ENCODE measurements at places on chromosomes 4 and X.

DNA sequence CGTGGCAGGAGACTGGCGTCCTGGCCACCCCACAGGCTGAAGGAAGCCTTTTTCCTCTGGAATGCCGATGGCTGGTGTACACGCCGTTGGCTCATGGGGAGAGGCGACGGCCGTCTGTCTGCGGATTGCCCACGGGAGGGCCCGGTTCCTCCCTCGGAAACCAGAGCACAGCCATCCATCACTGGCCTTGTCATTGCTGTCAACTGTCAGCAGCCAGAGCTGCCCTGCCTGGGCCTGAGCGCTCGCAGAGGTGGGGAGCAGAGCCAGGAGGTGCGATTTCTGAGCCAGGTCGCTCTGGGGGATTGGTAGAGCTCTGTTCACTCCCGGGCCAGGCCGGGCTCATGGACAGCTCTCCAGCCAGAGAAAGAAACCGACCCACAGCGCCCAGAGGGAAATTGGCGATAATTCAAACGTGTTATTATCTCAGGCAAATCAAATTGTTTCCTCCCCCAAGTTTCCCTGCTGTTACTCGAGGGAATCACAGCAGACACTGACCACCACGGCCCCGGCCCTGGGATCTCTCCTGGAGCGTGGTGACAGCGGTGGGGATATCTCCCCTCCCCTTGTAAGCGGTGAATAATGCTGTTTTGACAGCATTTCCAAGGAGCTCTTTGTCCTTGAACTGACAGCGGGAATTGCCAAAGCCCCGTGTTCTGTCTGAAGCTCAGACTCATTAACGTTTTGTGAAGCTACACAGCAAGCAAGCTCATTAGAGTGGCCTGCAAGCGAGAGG, 220.9 kb upstream of the PSAPL1 start:
- DNase-seq: no peak

DNA sequence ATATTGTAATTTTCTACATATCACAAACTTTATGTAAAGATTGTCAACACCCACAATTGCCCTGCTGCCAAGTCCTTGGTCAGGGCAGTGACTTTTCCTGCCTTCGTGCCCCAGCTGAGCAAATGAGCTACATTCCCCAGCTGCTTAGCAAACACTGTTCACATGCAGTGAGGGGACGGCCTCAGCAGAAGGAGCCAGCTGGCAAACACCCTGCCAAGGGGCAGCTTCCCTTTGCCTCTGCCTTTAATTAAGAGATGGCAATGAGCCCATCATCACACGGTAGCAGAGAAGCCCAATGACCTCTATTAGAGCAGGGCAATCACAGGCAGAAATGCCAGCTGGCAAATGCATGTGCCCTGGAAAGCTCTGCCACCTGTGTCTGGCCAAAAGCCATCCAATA, 253.4 kb downstream of the EPHA5 start:
- no peak for DNase-seq

DNA sequence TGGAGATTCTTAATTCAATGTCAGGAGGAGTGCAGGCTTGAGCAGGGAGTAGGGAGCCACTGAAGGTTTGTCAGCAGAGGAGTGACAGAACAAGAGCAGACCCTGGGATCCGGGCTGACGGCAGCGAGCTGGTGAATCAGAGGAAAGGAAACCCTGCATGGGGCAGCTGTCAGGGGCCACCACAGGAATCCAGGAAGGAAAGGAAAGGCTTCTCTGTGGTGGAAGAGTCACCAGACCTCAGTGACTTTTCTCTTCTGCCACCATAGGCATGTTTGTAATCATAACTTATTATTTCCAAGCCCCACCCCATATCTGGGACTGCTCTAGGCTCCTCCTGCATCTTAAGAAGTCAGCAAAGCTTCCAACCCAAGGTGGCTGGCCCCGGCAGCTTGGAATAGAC, 150.9 kb downstream of the BCOR start:
- DNase-seq: no peak

- DNase-seq: no peak
Measured at GRCh38 chr4:158384414-158384813, 137.3 kb upstream of the RXFP1 start.

GRCh38 chrX:46961574-46962283, 49.5 kb downstream of the JADE3 start:
- no peak for DNase-seq

- no peak for DNase-seq
Measured at GRCh38 chrX:39162322-39162735, 361.1 kb downstream of the MID1IP1 start.

DNA sequence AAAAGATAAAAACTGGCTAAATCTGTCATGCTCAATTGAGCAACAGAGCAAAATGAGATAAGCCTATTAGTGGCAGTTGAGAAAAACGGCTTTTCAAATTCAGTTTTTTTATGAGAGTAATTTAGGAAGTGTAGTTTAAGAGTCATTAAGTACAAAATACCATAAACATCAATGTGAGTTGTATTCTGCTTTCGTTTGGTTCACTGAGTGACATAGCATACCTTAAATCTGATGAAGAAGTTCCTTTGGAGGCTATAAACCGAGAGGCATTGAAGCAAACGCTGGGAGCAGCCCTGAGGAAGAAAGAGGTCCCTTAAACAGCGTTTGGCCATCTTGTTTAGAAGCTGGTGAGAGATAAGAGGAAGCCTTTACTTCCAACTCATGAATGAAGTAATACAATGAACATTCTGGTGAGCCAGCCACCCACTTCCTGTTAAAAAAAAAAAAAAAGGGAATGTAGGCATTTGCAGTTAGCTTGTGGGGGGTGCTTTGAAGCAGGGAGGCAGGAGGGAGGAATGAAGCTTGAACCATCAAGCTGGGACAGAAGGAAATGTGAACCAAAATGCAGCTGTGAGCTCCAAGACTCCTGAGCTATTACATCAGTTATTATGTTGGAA, 132.3 kb downstream of the ZNF330 start:
- DNase-seq: no peak

GRCh38 chr4:6672131-6672530, 21.5 kb upstream of the S100P start:
- no peak for DNase-seq

DNA sequence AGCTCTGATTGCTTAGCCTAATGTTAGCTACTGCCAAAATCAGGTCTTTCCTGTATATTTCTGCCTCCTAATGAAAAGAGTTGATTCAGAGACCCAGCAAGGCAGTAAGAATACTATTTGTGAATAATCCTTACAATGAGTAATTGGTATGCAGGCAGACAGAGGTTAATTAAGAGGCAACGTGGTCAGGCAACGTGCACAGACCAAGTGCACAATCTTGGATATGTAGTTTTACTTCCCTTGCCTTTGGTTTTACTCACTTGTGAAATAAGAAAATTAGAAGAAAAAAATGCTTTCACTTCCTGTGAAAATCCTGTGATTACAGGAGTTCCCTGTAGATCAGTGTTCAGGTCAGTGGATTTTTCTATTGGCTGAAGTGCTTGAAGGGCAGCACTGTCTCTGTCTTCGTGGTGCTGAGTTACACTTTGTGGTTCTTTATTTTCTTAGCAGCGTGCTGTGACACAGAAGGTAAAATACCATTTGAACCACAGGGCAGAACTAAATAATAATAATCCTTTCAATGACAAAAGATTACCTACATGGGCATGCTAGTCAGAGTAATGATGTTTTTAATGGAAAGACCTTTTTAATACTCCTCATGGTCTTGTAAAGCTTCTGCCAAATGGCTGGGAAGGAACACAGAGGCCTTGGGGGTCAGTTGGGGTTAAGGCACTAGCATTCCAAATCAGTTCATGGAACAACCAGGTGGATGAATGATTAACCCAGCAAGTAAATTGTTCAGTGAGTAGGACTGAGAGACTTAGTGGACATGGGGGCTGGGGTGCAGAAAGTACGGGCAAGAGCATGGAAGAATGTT, 430.9 kb downstream of the MAPK10 start:
- no peak for DNase-seq

GRCh38 chrX:15376956-15377355, 7.3 kb downstream of the VEGFD start:
- no peak for DNase-seq

- DNase-seq: no peak
Measured at GRCh38 chr4:96293806-96294205, 453.9 kb downstream of the PDHA2 start.

DNA sequence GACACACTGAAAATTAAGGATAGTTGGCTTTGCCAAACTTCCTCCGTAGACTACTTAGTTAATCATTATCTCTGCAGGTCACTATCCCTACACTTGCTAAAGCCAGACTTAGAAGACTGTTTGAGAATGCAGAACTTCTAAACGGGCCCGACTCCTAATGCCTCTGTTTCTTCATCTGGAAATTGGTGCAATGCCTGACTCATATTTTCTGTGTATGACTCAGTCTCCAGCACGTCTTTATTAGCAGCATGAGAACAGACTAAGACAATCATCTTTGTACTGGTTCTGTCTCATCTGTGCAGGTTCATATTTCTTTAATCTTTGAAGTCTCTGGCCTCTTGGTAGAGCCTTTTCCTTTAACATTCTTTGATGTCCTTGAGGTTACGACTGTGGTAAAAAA, 411.9 kb upstream of the ACTRT1 start:
- DNase-seq: no peak

- DNase-seq: no peak
Measured at GRCh38 chr4:36006226-36006625, 238.1 kb downstream of the ARAP2 start.

DNA sequence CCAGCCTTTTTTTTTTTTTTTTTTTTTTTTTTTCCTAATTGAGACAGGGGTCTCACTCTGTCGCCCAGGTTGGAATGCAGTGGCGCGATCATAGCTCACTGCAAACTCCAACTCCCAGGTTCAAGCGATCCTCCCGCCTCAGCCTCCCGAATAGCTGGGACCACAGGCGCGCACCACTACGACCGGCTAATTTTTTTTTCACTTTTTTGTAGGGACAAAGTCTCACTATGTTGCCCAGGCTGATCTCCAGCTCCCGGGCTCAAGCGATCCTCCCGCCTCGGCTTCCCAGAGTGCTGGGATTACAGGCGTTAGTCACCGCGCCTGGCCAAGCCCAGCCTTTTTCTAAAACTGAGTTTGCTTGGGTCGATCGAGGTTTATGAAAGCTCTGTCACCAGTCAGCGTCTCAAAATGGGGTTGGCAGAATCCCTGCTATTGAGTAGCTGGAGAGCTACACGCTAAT, 1.3 kb upstream of the OTUD5 start:
- no peak for DNase-seq
